ENCODE measurements at places on chromosomes 4 and X. TPM values are rescaled to one million over a fixed set of nuclear protein-coding genes. Genes with fewer than 3 reads are reported as not detected.

Gene SHISA3
- total RNA-seq = 0.47 TPM

Gene RAB9B
- total RNA-seq = 0.26 TPM

Gene CT45A10
- total RNA-seq = not detected

Gene KLHL4
- total RNA-seq = 1.4 TPM

Gene GAB3
- 1.2 TPM for total RNA-seq

Gene TXK
- total RNA-seq = not detected

Gene PWWP3B
- not detected for total RNA-seq

Gene ART3
- total RNA-seq = not detected

Gene FAM9B
- total RNA-seq = not detected

Gene TMEM150C
- 0.76 TPM for total RNA-seq

- DNase-seq = peak; percentile 54
Observed at GRCh38 chr4:48223633-48224295, 45.9 kb downstream of the TEC start.

GRCh38 chr4:155696226-155696625 lies 29.6 kb downstream of the GUCY1A1 start:
- DNase-seq = no peak

DNA sequence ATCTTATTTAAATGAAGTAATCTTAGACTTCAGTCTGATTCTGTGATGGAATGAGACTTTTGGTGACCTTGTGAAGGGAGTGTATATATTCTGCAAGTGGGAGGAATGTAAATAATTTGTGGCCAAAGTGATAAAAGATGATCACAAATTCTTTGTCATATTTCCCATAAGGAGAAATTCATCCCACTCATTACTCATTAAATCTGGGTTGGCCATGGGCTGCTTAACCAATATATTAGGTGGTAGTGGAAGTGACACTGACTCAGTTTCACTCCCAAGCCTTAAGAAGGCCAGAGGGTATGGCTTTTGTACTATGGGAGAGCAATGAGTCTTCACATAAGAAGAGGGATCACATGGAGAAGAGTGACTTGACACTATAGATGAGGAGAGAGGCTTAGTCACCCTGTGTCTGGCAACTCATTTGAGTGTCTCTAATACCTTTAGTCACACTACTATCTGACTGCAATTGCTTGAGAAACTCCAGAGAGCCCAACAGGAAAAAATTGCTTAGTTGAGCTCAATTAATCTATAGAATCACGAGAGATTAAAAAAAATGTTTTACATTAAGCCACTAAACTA lies 408.2 kb upstream of the PITX2 start:
- DNase-seq = no peak

DNA sequence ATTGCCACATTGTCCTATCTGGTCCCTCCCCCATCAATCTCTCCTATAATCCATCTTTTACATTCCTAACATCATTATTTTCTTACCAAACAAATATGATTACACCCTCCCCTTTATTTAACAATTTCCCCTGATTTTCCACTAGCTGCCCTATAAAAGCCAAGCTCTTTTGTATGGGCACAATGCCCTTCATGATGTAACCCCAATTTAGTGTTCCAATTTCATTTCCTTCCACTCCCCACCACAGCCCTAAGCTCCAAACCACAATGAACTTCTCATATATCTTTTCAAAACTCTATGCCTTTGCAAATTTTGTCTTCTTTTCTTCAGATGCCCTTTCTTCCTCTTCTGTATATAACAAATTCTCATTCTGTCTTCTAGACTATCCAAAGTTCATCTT lies 39.5 kb upstream of the PTPN13 start:
- DNase-seq = no peak

DNA sequence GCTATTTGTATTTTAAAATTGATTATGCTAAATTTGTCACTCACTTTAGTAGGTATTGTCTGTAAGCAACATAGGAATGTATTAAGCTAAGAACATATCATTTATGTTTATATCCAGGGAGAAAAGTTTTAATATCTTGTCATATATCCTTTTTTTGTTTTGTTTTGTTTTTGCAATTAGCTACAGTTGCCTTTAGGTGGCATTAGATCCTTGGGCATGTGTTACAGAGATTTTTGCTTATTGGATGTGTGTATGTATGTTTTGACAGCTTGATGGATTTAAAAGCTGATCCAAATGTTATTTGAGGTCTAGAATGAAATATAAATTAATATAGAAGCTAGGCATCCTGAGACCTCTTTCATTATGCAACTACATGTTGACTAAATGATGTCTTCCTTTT lies 36.1 kb upstream of the OTUD4 start:
- no peak for DNase-seq

DNA sequence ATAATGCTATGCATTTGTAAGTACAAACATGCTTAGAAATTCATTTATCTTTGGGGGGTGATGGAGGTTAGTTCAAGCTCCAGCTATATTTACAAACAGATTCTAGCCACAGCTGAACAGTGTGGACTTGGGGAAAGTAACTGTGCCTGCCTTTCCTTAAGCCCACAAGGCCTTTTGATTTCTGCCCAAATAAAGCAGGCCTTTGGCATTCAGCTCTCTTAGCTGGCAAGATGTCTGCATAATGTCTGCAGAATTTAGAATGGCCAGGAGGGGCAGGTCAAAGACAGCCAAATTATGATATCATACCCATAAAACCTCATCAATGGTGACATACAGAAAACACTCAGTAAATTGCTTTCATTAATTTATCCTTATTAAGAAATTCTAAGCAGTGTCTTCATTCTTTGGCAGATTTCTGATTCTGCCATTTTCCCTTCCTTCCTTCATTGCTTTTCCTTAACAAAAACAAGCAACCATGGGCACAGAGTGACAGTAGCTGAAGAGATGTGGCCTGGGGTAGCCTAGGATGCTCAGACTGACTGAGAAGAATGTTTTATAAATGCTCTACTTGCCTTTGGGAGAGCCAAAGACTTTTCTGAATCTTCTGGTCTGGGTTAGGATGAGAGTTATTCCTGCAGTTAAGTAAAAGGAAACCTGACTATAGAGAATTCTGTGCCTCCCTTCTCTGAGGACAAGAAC lies 538.7 kb upstream of the NR3C2 start:
- DNase-seq = peak; percentile 10

- DNase-seq = no peak
Observed at GRCh38 chr4:4388836-4389575, 2.1 kb downstream of the NSG1 start.

DNA sequence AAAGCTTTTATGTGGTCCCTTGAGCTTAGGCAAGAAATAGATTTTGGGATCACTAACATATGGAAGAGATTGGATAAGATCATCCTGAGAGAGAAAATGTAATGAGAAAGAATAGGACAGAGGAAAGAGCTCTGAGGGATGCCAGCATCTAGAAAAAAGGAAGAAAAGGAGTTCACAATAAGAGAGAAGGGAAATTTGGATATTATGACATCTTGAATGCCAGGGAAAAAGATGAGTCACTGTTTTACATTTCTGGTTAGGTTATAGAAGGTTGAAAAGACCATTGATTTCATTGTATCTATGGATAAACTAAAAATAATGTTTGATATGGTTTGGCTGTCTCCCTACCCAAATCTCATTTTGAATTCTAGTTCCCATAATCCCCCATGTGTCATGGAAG lies 208.5 kb downstream of the MAD2L1 start:
- no peak for DNase-seq

DNA sequence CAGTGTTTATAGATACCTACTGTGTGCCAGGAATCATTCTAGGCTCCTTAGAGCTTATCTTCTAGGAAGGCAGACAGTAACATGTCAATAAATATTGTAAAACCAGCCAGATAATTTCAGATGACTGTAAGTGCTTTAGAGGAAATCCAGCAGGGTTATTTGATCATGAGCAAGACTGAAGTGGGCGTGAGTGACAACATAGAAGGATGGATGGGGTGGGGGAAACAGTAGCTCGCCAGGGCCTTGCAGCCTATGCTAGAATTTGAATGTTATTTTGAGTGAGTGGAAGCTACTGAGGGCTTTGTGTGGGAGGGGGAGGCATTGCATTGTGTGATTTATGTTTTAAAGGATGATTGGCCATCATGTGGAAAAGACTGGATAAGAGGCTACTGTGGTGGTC lies 6.7 kb downstream of the SRD5A3 start:
- DNase-seq = no peak

DNA sequence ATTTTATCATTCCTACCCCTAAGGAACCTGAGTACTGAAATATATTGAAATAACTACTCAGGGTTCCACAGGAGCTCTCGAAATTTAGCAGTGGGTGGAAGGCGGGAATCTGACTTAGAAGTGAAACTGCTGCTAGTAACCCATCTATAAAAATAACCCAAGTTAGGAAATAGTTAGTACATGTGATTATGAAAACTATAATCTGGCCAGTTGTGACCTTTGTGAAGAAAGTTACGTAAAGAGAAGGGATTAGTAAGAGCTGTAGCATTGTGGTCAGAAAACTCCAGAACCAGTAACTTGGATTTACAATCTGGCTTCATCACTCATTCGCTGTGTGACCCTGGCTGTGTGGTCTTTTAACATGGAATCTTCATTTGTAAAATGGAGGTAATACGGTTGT lies 175.5 kb downstream of the RAPGEF2 start:
- DNase-seq = no peak

- DNase-seq = peak; percentile 60
Observed at GRCh38 chr4:74228691-74229640, 71.0 kb downstream of the MTHFD2L start.

GRCh38 chr4:682490-683172 lies 6.3 kb downstream of the SLC49A3 start:
- no peak for DNase-seq

DNA sequence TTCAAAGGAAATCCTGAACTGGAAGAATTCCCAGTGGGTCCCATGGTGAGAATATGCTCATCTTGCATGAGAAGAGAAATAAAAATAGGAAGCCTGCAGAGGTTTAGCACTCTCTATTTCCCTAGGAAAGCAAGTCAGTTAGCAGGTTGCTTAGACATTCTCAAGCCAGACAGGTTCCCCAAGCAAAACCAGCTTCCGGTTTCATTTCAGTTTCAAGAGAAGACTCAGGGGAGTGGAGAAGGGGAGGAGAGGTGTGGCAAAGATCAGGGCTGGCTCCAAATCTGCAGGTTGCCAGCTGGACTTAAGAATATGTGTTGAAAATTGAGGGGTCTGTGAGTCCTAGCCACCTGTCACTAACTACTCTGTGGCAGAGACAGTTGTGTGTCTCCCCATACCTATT lies 107.5 kb downstream of the CLNK start:
- DNase-seq = no peak

DNA sequence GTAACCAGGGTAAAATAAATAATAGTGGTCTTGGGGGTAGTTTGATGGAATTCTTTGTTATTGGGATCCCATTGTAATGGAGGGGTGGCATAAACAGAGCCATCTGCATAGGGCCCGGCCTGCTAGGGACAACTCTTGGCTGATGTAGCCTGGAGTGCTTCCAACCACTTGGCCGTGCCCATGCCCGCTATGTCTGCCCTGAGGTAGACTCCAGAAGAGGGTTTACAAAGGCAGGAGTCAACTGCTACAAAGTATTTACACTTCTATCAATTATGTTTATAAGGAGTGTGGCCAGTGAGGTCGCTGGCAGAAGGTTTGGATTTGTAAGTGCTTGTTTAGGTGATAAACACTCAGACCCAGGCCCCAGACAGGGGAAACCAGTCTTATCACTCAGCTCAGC lies 8.1 kb downstream of the RASL11B start:
- no peak for DNase-seq

- no peak for DNase-seq
Observed at GRCh38 chr4:99586322-99586721, 11.7 kb downstream of the MTTP start.

- no peak for DNase-seq
Observed at GRCh38 chrX:112081781-112082652, 559 bp downstream of the TRPC5 start.

- no peak for DNase-seq
Observed at GRCh38 chr4:145066063-145066501, 31.9 kb downstream of the ANAPC10 start.

DNA sequence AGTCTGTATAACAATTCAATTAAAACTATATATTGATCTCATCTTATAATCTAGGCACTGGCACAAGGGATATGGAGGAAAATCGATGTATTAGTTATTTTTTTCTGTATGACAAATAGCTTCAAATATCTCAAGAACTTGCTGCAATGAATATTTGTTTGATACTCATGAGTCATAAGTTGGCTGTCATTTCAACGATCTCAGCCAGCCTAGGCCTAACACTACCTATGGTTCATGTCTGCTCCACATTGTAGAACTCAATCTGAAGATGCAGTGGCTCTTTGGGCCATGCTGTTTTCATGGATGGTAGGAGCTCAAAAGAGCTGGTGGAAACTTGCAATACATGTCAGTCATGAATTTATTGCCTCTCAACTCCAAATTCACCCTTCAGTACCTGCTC lies 44.7 kb downstream of the MAGEB17 start:
- peak; percentile 47 for DNase-seq

DNA sequence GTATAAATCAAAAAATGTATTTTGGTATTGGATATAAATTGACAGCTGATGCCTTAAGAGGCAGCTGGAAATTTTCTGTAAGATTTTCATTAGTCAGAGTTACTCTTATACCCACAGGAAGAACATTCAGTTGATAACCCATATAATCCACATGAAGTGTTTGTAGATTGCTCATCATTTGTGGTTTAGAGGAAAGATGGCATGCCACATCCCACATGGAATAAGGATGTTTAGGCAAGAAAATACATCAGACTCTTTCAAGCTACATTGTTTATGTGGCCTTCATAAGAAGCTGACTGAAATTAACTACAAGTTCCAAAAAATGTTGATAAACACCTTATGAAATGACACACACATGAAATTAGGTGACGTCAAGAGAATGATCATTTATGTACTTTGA lies 56.6 kb downstream of the AREG start:
- no peak for DNase-seq

- DNase-seq = peak; percentile 55
Observed at GRCh38 chr4:110636680-110637407, 14.0 kb upstream of the PITX2 start.

GRCh38 chr4:87978681-87979080 lies 3.2 kb downstream of the SPP1 start:
- no peak for DNase-seq

DNA sequence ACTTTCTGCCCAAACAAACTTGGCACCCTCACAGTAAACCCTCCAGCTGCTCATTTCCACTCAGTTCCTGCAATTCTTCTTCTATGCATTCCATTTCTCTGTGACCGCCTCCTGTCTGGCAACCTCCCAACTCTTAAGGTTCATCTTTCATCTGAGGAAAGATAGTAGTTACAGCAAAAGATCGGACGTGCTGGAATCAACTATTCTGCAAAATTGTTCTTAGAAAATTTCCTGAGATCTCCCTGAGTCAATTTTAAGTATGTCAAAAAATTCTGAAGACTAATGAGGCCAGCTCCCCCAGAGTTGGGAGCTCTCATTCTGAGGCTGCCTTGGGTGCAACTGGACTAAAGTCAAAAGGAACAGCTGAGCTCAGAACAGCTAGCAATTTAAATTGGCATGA lies 1026.0 kb downstream of the ADGRL3 start:
- no peak for DNase-seq

- no peak for DNase-seq
Observed at GRCh38 chrX:54043056-54043455, 1.2 kb downstream of the PHF8 start.

GRCh38 chrX:136572030-136572429 lies 40.0 kb downstream of the VGLL1 start:
- DNase-seq = no peak

All from MG63 (cell line).